ENCODE measurements at places on chromosomes 5 and 9.

DNA sequence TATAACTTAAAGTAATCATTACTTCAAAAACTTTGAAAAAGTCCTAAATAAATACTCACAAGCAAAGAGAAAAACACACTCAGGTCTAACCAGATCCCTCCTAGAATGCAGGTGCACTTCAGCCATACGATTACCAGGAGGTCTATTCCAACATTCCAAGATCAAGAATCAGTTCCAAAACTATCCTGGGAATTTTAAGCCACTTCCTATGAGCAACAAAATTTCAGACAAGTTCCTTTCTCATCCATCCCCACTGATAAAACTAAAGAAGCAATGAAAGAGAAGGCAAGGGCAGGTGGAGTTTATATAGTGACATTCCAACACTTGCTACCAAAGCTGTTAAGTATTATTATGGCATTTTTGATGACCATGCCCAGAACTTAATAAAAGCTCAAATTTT lies 29.6 kb downstream of the MLLT3 start:
- no peak for DNase-seq

DNA sequence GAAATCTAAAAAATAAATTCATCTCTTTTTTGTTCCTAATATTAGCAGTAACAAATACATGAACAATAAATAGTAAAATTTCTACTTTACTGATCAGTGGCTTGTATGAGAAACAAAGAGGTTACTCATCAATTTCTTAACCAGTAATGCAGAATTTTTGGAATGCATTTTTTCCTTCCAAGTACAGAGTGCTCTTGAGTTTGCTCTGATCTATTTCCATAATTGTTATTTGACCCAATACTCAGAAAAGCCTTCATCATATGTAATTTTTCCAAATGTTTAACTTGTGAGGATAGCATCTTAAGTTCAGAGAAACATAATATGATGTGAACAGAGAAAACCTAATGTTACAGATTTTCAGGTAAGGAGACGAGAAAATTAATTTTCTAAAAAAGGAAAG lies 47.3 kb downstream of the FBN2 start:
- DNase-seq: no peak

DNA sequence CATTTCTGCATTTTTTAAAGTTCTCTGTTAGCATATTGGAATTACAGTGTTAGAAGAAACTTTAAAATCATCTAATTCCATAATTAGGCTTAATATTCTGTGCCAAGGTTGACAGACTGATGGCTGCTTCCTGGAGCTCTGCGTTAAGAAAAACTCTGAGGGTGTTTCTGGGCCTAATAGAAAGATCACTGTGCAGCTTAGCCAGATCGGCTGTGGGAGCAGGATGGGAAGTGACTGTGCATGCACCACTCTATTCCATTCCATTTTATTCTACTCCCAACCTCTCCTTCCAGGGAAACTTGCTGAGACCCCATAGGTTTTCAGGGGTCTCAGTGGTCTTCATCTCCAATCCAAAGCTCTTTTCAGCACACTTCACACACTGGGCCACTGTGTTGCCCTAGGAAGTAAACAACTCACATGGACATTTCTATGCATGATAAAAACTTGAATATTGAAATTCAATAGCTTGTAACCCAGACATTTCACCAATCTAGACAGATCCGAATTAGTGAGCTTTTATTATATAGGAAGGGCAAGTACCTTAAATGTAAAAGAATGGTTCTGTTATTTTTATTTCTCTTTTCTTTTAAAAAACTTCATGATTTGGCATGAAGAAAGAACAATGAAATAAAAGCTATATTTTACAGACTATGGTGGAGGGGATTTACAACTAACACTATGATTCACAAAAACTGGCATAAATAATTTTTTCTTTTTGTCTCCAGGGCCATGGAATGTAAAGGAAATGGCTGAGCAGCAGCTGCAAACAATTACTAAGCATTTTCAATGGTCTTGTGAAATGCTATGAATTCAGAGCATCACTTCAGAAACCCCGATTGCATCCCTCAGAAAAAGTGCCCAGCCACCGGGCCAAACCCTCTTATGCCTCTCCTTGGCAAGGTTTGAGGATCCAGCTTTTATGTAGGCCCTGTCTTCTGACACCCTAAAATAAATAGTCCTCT lies 51.4 kb upstream of the DAB2 start:
- DNase-seq: no peak

GRCh38 chr9:117487555-117488175 lies 72.8 kb upstream of the ASTN2 start:
- DNase-seq: peak; percentile 72

DNA sequence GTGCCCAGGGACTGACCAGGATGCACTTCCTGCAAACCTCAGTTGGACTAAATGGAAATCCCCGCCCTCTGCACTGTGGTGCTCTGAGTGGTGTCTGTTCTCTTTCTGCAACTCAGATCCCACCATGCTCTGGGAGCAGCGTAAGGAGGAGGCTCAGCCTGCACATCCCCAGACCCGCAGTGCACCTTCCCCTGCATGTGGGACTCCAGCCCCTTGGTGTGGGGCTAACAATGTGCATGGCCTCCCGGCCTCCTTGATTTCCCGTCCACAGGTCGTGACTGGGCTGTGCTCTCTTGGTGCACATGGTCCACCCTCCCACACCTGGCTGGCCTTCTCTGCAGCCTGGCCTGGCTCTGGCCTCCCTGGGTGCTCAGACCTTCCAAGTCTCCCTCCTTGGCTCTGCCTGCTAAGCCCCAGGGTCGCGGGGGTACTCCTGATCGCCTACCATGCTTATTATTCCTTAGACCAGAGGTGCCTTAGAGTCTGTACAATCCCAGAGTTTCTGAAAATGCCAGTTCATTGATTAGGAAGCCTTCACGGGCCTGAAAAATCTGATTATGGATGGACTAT lies 397.5 kb downstream of the IRX2 start:
- DNase-seq: no peak

DNA sequence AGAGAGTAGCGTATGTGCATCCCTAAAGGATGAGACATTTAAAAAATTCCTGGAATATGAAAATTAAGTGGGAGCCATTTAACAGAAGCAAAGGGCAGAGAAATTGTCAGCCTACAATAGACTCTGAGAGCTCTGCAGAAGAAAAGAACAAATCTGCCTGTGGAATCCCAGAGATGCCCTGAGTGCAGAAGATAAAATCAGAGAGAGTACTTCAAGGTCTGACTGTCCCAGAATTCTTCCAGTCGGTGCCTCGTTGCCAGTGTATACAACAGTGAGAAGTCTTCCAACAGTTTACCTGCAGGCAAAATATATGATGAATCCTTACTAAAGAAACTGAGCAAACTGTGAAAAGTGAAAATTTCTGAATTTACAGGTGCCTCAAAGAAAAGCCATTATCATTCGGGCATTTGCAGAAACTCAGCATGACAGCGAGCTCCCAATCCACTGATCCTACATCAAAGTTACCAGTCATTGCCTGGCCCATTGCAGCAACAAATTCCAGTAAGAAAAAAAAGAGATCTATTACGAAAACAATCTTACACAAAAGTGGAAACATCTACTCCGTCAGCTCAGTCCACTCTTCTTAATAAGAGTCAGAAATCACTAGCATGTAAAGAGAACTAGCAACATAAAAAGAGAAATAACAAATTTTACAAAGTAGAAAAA lies 92.8 kb upstream of the VCAN start:
- no peak for DNase-seq

GRCh38 chr5:169011009-169011408 lies 289.9 kb downstream of the SLIT3 start:
- DNase-seq: no peak

DNA sequence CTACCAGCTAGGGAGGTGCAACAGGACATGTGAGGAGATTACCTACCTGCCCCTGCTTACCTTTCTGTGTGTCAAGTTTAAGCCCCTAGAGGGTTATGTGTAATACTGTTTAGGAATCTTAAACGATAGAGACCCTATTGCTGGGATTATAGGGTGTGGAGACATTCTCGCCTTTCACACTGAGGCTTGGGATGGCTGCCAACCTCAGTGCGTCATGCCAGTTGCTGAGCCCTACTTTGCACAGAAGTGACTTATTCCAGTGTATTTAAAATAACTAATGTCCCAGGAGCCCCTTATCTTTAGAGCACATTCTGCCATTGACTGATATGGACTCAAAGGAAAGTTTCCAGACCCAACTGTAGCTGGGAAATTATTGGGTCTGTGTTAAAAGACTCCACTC lies 76.6 kb upstream of the XPA start:
- no peak for DNase-seq

DNA sequence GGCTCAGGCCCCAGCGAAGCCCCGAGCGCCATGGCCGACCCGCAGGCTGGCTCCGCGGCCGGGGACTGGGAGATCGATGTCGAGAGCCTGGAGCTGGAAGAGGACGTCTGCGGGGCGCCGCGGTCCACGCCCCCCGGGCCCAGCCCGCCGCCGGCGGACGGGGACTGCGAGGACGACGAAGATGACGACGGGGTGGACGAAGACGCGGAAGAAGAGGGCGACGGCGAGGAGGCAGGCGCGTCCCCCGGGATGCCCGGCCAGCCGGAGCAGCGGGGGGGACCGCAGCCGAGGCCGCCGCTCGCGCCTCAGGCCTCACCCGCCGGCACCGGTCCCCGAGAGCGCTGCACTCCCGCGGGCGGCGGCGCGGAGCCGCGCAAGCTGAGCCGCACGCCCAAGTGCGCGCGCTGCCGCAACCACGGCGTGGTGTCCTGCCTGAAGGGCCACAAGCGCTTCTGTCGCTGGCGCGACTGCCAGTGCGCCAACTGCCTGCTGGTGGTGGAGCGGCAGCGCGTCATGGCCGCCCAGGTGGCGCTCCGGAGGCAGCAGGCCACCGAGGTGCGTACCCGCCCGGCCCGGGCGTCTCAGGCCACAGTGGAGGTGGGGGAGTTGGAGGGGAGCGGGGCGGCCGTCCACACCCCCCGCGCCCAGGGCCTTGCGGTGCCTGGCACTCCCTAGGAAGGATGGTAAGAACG lies 1.6 kb downstream of the DMRT2 start:
- no peak for DNase-seq

GRCh38 chr5:6739603-6740002 lies 26.4 kb downstream of the TENT4A start:
- DNase-seq: no peak

GRCh38 chr9:129811967-129812363 lies 9.0 kb downstream of the TOR1B start:
- no peak for DNase-seq

DNA sequence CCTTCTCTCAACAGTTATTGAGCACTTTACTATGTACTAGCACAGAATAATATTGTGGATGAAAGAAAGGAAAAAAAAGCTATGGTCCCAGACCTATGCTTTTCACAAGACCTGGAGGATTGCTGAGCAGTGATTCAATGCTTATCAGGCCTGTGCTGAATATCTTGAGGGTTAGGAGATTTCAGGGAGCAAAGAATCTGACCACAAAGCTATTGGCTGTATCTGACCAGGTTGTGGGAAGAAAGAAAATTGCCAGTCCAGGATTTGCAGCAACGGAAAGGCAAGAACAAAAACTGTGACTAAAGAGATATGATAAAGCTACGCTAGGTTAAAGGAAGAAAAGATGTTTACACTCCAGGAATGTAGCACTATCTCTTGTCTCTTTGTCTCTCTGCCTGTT lies 14.9 kb upstream of the MACIR start:
- no peak for DNase-seq

- DNase-seq: no peak
These were observed 333.7 kb downstream of the PDE4D start for GRCh38 chr5:59559847-59560246.

DNA sequence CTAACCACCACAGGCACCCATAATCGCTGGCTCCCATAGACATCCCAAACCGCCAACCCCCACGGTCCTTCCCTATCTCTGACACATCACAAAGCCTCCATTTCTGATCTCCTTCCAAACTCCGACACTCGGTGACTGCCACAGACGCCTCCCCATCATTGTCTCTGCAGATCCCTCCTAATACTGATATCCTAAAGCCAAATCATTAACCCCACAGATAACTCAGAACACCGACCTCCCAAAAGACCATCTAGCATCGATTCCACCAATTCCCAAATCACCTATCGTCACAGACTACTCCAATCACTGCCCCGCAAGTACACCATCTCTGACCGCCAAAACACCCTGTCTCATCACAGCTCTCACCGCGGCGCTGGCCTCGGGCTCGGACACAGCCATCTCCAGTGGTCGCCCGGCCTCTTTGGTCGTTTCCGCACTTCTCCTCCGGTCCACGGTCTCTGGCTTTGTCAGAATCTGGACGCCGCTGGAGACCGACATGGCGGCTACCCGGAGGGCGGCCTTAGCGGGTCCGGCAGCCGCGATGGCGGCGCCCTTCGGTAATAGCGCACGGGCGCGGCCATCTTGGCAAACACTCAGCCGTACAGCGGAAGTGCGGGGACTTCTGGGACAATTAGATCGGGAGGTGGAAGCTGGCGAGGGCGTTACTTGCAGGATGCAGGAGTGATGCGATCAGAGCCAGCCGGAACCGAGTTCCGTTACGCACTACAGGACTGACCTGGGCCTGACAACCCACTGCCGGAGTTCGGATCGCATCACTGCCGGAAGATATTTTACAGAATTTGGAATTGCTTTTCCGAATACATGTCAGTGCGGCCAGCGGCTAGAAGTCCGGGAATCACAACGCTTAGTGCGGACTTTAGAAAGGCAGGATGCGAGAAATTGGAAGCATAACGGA lies at the start of gene ZFP37:
TSS of gene ZFP37 (minus strand) at position 534 of the 916 bp plus-strand sequence. CDS start at position 498, 36 bp downstream.
- no peak for DNase-seq

DNA sequence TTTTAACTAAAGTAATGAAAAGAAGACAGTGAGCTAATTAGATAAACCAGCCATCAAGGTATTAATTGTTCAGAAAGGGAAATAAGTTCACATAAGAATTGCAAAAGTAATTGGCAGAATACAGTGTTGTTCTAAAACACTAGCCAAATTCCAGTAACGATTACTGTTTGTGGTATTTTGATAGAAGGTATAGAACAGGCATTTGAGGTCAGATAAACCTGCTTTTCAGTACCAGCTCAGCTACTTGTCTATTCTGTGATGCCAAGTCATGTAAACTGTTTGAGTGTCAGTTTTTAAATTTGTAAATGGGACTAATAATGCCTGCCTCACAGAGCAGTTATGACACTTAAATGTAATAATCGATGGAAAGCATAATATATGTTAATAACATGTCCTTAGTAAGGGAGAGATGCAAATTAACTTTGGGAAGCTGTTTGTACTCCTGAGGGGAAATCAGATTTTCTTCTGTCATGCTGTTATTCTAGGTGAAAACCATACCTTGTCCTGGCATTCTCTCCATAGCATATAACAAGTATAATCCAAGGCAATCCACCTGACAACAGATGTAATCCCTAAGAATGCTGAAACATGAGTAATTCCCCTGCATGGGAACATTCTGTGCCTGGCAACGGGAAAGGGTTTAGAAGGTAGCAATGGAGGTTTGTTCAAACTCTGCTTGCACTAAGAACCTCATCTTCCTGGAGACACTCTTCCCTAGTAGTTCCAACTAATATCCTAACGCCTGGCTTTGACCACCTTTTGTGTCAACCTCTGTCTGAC lies 509.5 kb upstream of the PAPPA start:
- DNase-seq: no peak

- DNase-seq: no peak
These were observed 47.2 kb downstream of the MACIR start for GRCh38 chr5:103305809-103306208.

DNA sequence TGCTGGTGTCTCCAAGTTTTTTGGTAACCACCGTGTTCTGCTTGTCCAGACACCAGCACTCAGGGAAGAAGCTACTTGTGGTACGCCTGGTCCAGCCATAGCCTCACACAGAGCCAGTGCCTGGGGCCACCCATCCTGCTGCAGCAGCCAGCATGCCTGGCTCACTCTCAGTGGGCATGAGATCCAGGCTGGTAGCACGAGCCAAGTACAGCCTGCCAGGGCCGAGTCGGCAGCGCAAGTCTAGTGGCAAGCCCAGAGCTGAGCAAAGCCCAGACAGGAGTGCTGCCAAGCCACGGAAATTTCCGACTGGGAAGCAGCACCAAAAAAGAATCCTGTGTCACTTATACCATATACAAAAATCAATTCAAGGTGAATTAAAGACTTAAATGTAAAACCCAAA lies 36.3 kb upstream of the FBXL17 start:
- DNase-seq: no peak
